ENCODE measurements at places on chromosomes 2 and 18.
A peak's percentile ranks its signal among the peaks of the same experiment; 100 is the strongest.

GRCh38 chr2:75709297-75709696 lies 1.4 kb downstream of the GCFC2 start:
- DNase-seq = no peak

DNA sequence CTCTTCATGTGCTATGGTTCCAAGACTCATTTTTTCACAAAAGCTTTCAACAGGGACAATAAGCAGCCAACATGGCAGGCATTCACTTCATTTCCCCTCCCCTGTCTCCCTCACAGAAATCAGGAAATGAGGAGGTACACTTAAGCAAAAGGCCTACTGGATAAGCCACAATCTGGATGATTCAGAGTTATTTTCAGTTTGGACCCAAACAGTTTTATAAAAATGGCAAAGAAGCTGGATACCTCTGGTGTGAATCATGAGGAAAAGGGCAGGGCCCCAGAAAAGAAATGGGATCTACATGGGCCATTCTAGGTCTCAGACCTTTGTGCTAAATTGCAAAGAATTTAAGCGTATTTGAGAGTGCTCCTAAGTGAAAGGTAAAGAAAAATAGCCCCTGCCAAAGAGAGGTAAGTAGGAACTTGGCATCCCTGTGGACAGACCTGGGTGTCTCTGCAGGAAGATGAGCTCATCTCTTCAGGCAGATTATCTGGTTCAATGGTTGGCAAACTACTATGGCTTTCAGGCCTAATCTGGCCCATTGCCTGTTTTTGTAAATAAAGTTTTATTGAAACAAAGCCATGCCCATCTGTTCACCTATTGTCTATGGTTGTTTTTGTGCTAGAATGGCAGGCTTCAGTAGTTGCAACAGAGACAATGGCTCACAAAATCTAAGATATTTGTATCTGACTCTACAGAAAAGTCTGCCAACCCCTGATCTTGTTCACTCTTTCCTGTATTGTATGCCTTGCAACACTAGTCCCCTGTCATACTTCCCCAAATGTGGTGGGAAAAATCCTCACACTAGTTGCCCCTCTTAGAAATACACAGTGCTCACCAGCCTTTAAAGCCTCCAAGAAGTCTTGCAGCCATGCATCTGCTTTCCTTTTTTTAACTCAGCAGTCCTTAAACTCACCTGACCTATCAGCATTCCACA lies 315.0 kb downstream of the ALK start:
- DNase-seq = no peak

DNA sequence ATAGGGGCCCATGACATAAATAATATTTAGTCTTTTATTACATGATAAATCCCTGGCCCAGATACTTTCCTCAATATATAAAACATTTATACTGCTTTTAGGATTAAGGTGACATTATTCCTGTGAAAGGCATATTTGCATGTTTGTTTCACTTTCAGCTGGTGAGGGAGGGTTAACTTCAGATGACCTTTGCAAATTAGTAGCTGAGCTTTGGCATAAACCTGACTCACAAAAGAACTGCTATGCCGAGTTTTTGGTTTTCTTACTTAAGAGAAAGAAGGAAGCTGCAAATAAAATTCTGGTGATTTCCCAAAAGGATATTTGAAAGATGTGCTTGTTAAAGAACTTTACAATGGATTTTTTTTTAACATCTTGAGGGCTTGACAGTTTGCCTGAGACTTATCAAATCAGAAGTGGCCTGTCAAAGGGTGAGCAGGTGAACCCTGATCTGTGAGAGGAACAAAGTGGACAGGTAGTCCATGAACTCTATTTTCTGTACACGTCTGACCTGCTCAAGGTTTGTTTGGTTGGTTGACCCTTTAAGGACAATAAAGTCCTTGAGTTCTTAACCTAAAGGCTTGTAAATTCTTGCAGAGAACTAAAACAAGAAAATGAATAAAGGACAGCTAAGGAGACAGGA lies 93.5 kb downstream of the FAM124B start:
- no peak for DNase-seq

DNA sequence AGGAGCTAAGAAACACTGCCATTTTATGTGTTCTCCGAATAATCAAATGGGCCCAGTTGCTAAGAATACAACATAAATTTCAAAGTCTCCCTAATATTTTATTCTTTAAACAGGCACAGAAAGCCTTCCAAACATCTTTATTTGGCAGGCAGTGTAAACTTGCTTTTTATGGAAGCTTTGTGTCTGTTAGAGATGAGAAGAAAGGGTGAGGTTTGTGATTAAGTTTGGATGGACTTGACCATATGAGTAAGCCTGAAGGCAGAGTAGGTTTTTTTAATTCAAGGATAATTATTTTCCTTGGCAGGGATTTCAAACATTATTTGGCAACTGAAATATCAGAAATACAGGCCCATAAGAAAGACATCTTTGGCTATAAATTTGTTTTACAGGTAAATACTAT lies 62.9 kb downstream of the COX7A2L start:
- DNase-seq = no peak

- DNase-seq = no peak
Observed at GRCh38 chr2:215288112-215288815, 23.6 kb upstream of the ATIC start.

DNA sequence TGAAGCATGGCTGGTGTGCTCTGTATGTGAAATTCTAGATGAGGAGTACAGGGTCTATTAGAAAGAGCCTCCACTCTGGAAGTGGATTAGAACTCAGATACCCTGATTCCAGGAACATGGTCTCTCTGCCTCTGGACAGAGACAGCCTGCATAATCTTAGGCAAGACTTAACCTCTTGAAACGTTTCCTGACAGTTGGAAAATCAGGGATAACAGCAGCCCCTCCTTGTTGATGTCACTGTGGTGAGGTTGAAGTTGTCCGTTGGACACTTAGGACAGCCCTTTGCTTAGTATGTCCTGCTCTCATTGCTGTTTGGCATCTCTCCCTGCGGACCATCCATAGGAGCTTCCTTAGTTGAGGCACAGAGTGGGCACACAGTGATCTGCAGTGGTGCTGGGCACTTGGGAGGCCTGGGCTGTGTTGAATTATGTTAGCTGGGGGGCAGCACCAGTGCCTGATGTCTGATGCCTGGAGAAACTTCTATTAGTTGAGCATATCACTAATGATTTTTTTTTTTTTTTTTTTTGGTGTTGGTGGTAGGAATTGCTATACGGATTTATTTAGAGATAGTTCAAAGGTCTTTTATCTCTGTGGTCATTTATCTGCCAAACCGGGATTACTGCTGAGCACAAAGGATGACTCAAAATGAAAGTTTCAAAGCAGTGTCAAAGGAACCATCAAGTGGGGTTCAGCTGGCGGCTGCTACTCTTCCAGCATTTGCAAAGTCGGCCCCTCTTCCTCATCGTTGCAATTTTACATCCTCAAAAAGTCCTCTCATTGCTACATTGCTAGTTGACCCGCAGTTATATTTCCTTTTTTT lies 28.8 kb downstream of the SETBP1 start:
- no peak for DNase-seq

DNA sequence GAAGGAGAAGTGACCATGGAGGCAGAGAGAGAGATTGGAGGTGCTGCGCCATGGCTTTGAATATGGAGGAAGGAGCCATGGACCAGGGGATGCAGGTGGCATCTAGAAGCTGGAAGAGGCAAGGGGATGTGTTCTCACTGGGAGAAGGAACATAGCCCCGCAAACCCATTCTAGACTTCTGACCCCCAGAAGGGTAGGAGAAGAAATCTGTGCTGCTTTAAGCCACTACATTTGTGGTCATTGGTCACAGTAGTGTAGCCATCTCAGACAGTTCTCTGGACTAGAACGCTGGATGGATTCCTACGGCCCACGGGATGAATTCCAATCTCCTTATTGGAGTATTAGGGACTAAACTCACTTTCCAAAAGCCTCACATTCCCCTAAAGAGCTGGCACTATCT lies 67.8 kb downstream of the PTGR3 start:
- no peak for DNase-seq

DNA sequence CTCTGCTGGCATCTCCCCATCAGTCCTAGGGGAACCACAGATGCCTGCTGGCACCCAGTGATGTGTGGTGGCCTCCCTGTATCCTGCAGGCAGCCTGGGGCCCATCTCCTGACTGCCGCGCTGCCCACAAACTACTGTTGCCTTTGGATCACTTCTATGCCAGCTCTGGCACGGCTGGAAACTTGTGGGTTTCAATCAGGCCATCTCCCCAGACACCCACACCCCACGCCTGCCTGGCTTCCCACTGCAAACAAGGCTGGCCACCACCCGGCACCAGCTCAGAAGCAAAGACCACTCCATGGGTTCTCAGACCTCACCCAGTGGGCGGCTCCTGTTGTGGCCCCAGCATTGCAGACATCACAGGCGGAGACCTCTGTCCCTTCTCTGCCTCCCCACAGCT lies 15.1 kb upstream of the TPO start:
- no peak for DNase-seq

- no peak for DNase-seq
Observed at GRCh38 chr2:221958224-221958623, 340.6 kb downstream of the PAX3 start.

DNA sequence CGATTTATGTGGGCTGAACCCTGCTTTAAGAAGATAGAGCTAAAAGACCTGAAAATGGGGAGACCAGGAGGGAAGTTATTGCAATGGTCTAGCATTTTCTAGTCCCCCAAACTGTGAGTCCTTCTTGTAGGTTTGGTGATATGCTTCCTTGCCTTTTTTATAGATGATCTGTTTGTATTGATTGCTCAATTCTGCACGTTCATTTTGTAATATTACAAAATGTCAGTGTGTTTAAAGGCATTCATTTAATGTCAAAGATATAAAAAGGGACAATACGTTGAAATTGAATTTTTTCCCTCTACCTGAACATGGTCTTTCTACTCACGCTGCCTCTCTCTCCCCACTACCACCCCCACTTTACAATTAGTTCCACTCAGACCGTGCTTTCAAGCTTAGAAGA lies 5.6 kb upstream of the FIGN start:
- no peak for DNase-seq

DNA sequence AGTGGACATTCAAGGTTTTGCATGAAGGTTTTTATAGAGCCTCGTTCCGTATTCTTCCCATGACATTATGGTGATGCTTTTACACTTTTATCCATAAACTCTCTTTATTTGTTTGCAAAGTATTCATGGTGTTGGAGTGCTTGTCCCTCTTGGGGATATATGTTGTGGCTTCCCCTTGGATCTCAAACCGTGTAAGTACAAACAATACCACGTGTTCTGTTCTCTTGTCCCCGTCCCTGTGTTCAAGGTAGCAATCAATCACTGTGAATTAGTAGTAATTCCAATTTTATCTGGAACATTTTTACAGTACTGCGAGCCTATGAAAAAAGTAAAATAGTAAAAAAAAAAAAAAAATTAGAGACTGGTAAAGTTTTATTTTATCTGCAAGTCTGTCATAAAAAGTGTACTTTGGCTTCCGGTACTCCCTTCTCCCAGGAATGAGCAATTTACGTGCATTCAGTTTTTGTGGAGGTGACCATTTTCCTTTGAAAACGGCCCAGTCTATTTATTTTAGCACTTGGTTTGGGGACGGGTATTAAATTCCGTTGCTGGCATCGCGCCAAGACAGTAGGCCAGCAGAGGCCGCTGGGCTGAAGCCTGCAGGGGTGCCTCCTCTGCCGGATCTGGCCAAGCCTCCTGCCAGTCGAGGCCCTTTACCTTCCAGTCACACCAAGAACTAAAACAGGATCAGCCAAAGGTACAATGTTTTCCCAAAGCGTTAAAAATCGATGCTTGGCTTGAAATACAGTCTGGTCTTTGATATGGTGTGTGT lies 175.7 kb downstream of the SOCS6 start:
- peak; percentile 12 for DNase-seq

GRCh38 chr2:184611361-184612085 lies 13.2 kb downstream of the ZNF804A start:
- no peak for DNase-seq

GRCh38 chr18:59893971-59894370 lies 5.8 kb upstream of the PMAIP1 start:
- DNase-seq = no peak

- DNase-seq = no peak
Observed at GRCh38 chr2:43031471-43032212, 194.8 kb downstream of the ZFP36L2 start.

DNA sequence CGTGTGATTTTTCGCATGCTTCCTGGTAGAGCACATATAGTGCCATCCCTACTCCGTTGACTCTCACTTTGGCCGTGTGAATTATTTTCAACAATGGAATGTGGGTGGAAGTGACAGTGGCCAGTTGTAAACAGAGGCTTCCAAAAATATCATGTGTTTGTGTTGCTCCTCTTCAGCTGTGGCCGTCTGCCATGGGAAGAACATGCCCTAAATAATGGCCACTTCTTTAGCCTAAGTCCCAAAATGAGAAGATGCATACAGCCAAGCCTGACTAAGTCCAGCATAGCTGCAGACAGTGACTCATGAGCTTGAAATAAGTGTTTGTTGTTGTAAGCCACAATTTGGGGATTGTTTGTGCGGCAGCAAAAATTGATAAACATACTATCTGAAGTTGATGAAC lies 8.9 kb upstream of the GALNT1 start:
- no peak for DNase-seq

GRCh38 chr2:15678909-15679308 lies 87.2 kb downstream of the DDX1 start:
- DNase-seq = no peak

DNA sequence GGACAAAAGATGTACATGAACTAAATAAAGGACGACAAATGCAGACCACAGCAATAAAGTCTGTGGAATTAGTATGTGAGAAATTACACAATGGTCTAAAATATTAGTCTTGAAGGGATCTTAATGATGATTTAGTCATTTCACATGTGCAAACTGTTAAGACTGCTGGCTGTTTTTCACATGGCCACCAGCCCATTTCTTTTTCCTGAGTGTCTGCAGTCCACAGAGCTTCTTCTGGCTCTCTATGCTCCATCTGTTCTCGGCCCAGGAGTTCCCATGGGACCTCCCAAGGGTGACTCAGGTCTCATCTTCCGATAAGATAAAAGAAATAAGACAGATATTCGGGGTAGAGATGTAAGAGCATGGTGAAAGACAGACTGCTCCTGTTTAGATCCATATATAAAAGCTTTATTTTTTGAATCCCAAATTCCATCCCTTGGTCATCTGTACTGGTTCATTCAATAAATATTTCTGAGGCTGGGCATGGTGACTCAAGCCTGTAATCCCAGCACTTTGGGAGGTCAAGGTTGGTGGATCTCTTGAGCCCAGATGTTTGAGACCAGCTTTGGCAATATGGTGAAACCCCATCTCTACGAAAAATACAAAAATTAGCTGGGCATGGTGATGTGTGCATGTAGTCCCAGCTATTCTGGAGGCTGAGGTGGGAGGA lies 20.1 kb downstream of the IL1RL1 start:
- no peak for DNase-seq

- DNase-seq = no peak
Observed at GRCh38 chr2:11559786-11560155, 25.9 kb downstream of the GREB1 start.

GRCh38 chr2:214591366-214591765 lies 180.5 kb downstream of the VWC2L start:
- no peak for DNase-seq

DNA sequence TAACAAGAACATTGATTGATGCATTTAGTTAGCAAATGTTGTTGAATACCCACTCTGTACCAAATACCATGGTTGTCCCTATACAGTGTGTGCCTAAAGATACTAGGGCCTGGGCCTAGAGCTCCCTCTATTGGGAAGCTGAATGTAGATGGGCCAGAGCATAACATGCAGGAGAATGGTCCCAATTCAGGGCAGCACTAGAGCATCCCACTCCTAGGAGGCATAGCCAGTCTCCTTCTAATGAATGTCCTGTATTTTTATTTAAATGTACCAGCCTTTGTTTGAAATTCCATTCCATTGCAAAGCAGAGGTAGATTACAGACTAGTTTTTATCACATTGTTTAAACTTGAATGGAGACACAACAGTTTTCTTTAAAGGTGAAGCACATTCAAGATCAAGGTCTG lies 90.6 kb downstream of the FEZ2 start:
- DNase-seq = peak; percentile 4

Data from stimulated activated CD4-positive, alpha-beta T cell treated with anti-CD3 and anti-CD28 coated beads, Interleukin-15, amount 100 ng/mL, for 48 hours (primary cell).